ENCODE measurements at places on chromosomes 3 and 15.

GRCh38 chr3:88742106-88742505 lies 365.3 kb upstream of the EPHA3 start:
- no peak for DNase-seq

- no peak for DNase-seq
These were observed 40.2 kb downstream of the ISL2 start for GRCh38 chr15:76376816-76377215.

DNA sequence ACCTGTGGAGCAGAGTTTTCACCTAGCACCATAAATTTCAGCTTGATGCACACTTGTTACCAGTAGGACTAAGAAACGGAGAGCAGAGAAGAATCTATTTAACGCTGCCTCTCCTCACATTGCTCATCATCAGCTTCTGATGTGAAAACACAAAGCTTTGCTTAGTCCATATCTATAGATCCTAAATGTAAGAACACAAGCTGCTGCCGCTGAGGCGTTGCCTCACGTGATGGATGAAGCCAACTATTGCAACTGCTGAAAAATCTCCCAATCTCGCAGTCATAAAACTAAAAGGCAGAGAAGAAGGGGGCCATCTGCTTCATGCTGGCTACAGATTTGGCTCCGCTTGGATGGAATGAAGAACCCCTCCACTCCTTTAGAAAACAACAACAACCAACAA lies 42.7 kb downstream of the CADPS start:
- DNase-seq = no peak

- peak; percentile 30 for DNase-seq
These were observed 31.5 kb upstream of the MLF1 start for GRCh38 chr3:158539414-158540014.

GRCh38 chr3:27637346-27637995 lies 84.7 kb downstream of the EOMES start:
- no peak for DNase-seq

DNA sequence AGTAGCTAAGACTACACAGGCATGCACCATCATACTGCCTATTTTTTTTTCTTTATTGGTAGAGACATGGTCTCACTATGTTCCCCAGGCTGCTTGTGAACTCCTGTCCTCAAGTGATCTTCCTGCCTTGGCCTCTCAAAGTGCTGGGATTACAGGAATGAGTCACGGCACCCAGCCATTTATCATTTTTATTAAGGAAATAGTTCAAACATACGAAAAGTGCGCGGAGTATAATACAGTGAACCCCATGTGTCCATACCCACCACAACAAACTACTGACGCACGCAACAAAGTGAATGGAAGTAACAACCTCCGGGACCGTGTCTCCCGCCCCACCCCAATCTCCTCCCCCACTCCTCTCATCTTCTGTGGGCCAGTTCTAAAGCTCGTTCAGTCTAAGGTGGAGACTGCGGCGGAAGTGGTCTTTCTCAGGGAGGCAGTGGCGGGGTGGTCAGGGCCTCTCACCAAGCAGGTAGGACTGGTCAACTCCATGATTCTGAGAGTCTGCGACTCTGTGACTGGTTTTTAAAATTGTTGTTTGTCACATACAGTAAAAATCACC lies 42.1 kb downstream of the DNAJB8 start:
- DNase-seq = no peak

DNA sequence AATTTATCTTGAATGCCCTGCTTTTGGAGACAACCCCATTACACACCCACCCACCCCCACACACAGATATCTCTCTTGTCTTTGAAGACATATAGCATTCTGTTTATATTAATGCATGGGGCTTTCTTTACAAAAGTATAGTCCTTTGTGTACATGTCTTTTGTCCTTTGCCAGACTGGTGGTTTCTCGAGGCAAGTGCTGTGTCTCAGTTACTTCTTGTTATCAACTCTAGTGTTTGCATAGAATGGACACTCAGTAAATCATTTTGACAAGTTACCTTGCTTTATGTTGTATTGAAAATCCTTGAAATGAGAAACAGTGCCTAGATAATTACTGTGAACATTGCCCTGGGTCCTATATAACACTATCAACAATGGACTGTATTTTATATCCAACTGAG lies 33.9 kb downstream of the KBTBD8 start:
- no peak for DNase-seq

- DNase-seq = no peak
These were observed 139.2 kb upstream of the CTNNB1 start for GRCh38 chr3:41060106-41060505.

DNA sequence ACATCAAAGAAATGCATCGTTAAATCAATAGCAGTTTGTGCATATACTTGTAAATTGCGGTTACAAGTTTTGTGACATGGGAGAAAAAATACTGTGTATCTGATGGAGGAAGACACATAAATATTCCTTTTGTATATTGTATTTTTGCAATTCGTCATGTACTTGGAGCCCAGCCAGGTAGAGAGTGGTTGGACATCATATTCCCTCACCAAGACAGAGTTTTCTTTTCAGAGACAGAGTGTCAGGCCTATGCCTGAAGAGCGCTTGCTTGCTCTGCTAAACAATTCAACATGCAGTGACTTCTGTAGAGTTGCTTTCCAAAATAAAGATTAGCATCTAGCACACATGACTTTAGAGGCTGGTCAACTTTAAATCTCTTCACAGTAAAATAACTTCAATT lies 24.8 kb upstream of the MEIS2 start:
- no peak for DNase-seq

GRCh38 chr3:114878114-114878839 lies 268.8 kb downstream of the ZBTB20 start:
- no peak for DNase-seq

DNA sequence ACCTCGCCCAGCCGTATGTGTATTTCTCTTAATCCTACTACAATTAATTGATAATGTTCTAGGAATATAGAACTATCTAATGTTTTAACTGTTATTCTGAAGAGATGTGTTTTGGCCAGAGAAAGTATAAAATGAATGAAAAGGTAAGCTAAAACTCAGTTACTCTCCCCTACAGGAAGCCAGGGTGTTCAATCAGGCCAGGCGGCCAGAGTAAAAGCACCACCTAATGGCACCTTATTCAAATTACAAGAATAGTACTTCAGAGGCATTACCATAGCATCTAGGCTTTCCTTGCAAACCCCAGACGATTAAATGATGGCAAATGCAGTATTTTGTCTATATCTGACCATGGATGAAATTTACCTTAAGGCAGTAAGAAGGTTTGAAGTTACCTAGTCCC lies 10.4 kb downstream of the SLC12A8 start:
- DNase-seq = no peak
